SW 1271 (cell line): ENCODE measurements at places on chromosomes 2 and 18.
A peak's percentile ranks its signal among the peaks of the same experiment; 100 is the strongest.

- DNase-seq: no peak
Observed at GRCh38 chr2:81624825-81625224, 1320.3 kb upstream of the LRRTM1 start.

GRCh38 chr2:145044491-145044890 lies 524.6 kb upstream of the ZEB2 start:
- no peak for DNase-seq

- DNase-seq: no peak
Observed at GRCh38 chr2:149572102-149572953, 15.2 kb downstream of the MMADHC start.

DNA sequence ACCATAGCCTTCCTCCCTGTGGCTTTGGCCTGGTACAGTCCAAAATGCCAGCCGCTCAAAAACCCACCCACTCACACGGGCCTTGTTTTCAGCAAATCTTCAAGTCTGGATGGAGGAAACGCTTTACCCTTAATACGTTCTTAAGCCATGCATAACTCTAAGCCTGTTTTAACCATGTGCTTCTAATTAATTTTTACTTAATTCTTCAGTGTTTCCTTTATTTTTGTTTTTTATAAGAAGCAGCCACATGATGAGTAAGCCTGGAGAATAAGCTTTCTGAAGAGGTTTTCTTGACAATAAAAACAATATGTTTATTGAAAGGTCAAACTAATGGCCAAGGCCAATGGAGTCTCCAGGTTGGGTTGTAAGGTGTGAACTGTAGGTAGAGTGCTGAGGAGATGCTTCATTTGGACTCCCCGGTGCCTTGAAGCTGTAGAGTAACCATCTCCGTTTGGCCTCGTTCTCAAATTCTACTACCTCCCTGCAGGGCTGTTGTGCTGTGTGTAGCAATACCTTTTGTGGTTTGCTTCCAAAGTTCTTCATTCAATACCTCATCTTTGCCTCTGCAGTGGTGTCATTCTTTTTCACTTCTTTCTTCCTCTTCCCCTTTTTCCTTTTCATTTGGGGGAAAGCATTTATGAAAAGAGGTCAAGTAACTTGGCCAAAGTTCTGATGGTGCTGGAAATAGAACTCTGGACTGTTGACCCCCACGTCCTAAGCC lies 113.7 kb downstream of the PRKCE start:
- no peak for DNase-seq

GRCh38 chr2:219706823-219707281 lies 79.4 kb downstream of the SLC4A3 start:
- DNase-seq: no peak

GRCh38 chr18:70046207-70046606 lies 98.5 kb upstream of the CD226 start:
- DNase-seq: no peak

- DNase-seq: no peak
Observed at GRCh38 chr2:241226723-241227572, 38.5 kb downstream of the ANO7 start.

DNA sequence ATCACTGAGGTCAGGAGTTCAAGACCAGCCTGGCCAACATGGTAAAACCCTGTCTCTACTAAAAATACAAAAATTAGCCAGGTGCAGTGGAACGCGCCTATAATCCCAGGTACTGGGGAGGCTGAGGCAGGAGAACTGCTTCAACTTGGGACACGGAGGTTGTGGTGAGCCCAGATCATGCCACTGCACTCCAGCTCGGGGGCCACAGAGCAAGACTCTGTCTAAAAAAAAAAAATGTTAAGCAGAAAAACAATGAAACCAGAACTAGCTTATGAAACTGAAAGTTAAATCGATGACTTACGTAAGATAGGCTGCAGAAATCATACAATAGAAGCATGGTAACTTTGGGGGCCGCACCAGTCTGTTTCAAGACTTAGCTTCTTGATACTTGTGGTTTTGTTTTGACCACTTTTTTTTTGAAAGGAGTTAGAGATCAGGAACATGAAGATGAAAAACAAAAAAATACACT lies 6.2 kb upstream of the GPR155 start:
- DNase-seq: no peak

GRCh38 chr2:46993501-46993900 lies 77.9 kb upstream of the MCFD2 start:
- DNase-seq: no peak

- no peak for DNase-seq
Observed at GRCh38 chr18:21636769-21637168, 24.7 kb downstream of the SNRPD1 start.

GRCh38 chr2:189304360-189304759 lies 124.8 kb upstream of the COL5A2 start:
- DNase-seq: no peak

DNA sequence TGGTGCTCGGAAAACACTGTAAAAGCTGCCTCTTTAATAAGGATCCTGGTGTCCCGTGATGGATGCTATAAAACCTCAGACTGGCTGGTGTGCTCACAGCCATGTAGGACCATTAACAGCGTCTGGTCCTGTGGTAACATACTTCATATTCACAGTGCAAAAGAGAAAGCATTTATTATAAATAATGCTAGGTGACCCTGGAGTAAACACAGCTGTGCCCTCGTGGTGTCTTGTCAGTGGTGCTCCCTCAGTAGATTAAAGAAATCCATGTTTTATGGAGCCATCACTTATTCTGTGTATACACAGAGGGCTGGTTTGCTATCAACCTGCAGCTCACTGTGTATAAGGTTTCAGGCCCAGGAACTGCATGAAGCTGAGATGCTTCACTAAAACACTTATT lies 106.9 kb downstream of the CDK15 start:
- DNase-seq: no peak

- DNase-seq: no peak
Observed at GRCh38 chr2:54966165-54966832, 84.0 kb downstream of the RTN4 start.

GRCh38 chr2:220279372-220279771 lies 651.9 kb downstream of the SLC4A3 start:
- DNase-seq: peak; percentile 7

GRCh38 chr18:21656402-21656801 lies 44.3 kb downstream of the SNRPD1 start:
- no peak for DNase-seq

GRCh38 chr2:86411396-86411795 lies 29.8 kb upstream of the KDM3A start:
- DNase-seq: no peak
